Mammary epithelial cell (primary cell): ENCODE measurements at places on chromosomes 12 and 14.
A peak's percentile ranks its signal among the peaks of the same experiment; 100 is the strongest.

GRCh38 chr12:49187184-49187583 lies 1.7 kb downstream of the TUBA1A start:
- DNase-seq, result peak; percentile 27

DNA sequence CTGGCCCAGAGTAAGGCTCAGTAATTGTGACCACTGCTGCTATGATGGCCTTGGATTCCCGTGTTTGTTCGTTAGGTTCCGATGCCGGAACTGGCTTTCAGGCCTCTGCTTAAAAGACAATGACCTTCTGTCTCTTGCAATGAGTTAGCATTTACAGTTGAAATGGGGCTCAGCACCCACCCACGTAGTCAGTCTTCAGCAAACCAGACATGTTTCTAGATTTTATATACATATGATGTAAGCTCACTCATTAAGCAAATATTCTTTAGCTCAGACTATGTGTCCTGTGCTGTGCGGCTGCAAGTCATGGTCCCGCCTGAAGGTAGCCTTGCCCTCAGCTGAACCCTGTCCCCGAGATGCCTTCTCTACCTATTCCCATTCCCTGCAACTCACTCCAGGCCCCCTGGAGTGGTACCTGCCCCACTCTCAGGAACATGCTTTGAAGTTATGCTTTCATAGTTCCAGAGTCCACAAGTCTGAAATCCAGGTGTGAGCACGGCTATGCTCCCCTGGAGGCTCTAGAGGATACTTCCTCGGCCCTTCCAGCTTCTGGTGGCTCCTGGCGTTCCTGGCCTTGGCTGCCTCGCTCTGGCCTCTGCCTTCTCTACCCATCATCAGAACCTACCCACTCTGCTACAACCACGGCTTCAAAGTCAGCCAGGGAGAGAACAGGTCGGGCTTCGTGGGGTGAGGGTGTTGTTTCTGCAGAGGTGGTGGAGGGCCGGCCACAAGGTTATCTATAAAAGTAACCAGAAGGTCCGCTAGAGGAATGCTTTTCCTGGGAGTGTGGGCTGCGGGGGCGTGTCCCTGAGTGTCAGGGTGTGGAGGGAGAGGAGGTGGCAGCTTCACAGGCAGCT lies 157.8 kb downstream of the RBM19 start:
- DNase-seq, result no peak

DNA sequence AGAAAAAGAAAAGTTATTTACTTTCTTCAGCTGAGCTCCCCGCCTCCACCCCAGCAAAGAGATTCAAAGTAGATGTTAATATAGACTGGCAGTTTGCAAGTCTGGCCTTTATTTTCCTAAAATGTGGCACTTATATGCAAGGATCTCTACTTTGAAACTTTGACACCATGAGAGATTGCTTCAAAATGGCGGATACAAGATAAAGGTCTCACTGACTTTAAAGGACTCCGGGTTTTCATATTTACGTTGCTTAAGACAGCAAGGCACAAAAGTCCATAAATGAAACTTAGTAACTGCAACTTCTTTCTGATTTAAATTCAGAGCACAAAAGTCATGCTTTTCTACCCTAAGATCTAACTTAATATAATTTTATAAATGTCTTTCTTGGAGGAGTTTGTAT lies 3.5 kb downstream of the OTX2 start:
- no peak for DNase-seq

- DNase-seq, result no peak
Observed at GRCh38 chr12:15712823-15713660, 76.1 kb downstream of the EPS8 start.
